ENCODE measurements at places on chromosomes 2 and 18.

DNA sequence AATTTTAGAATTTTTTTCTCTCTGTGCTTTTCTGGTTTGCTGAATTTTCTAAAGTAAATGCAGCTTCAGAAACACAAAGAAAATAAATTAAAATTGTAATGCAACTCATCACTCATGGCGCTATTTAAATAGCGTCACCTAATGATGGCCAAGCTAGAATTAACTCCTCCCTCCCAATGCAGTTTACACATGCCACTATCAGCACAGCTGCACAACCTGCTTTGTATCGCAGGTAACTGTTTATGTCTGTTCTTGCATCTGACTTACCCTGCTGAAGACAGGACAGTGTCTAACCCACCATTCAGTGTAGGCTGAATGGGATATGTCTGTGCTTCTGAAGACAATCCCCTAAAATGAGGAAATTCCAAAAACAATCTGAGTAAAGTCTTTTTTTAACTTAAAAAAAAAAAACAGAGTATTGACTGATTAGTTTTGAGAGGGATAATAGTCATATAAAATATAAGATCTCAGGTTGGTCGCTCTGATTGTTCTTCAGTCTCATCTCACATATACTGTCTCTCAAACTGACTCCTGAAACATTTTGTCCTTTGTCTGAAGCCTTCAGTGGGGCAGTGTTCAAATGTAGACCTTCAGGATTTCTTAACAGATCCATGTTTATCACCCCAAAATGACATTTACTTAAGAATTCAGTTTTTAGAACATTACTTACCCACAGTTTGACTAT is 271.4 kb downstream of the ZEB2 start:
- no peak for DNase-seq

GRCh38 chr2:71510196-71510807 is 56.9 kb downstream of the DYSF start:
- DNase-seq: peak; percentile 31

DNA sequence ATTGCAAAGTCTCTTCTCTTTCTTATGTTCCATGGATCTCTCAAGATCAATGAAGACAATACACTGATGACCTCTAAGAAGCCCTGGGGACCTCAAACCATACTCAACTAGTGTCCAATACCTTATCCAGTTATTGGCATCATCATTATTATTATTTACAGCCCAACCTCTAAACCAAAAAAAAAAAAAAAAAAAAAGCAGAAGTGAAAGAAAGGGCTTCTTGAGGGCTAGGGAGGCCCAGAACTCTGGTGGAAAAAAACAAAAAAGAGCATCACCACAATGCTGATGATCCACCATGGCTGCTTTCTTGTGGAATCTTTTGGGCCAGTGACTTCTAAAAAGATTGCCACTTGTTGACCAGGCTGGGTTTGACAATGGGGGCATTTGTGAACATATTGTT is 324.9 kb downstream of the LPIN1 start:
- DNase-seq: no peak

GRCh38 chr2:69307579-69308064 is 79.4 kb downstream of the GFPT1 start:
- no peak for DNase-seq

DNA sequence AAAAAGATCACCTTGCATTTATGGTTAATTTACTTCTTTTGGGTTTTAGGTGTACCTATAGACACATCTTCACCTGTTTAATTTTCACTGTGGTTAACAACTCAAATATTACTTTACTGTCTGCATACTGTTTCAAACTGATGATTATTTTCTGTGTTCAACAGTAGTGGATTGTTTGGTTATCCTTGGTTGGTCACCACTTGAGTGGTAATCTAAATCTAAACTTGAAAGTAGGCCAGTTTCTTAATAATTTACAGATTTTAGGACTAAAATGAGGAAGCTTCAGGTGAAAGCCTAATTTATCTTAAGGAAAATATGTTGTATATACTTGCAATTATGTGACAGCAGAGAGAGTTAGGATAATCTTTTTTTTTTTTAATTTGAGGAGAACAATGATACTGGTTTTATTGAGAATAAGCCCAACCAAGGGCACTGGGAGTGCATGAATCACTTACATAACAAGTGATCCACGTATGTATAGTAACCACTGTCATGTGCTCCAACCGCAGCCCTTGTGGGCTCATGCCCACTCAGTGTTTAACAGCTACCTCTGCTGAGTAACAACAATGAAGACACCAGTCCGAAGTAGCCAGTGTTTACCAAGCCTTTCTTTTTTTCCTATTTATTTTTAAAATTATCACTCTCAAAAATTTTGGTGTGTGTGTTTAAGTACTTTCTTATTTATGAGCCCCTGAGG is 31.0 kb upstream of the WDSUB1 start:
- no peak for DNase-seq

DNA sequence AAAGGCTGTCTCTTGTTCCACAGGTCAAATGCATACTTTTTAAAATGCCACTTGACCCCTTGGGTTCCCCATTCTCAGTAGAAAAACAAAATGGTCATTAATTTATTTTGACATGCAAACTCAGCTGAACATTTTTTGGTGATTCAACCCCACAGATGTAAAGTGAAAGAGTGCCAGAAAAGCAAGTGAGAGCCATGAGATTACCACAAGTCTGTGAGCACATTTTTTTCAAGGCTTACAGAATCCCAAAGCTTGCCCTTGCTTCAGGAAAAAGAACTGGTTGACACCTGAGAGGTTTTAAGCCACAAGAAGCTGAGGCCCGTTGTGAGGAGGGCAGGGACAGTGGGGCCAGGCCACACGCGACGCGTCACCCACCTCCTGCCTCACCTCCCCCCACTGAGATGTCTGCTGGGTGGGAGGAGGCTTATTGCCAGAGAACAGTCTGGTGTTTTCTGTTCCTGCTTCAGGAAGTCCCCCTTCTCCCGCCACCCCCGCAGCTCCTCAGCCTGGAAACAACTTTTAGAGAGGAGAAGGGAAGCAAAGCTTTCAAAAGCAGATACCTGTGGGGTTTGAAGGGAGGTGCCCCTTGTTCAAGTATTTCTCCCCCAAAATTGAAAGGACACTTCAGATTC is 70.4 kb upstream of the CYP1B1 start:
- no peak for DNase-seq

GRCh38 chr2:169803480-169803879 is 4.8 kb downstream of the SSB start:
- no peak for DNase-seq

All from large intestine (tissue), 12 donors.